Activated CD4-positive, alpha-beta T cell treated with anti-CD3 and anti-CD28 coated beads for 24 hours (primary cell): ENCODE measurements at places on chromosomes 16 and 17.
A peak's percentile ranks its signal among the peaks of the same experiment; 100 is the strongest.

- DNase-seq, result no peak
Measured at GRCh38 chr16:55663225-55663624, 7.4 kb downstream of the SLC6A2 start.

- DNase-seq, result no peak
Measured at GRCh38 chr17:2468270-2468669, 43.4 kb downstream of the METTL16 start.

DNA sequence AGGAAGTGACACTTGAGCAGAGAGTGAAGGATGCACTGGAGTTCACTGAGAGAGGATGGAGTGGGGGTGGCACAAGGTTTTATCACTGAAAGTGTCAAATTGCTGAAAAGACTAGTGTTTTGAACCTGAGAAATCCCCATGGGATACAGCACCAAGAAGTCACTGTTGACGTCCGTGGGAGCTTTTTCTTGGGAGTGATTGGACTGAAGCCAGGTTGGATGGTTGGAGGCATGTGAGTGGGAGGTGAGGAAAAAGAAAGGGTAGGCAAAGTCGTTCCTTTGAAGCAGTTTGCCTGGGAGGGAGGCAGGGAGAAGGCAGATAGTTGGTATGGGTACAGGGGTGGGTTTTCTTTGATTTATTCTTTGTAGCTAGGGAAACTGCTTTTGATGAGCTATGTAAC, 39.9 kb upstream of the SDK2 start:
- no peak for DNase-seq

GRCh38 chr17:43118679-43119615, 6.2 kb downstream of the BRCA1 start:
- DNase-seq, result no peak

- no peak for DNase-seq
Measured at GRCh38 chr17:60586288-60586974, 13.6 kb upstream of the PPM1D start.

GRCh38 chr17:38667099-38667786, 7.5 kb downstream of the EPOP start:
- no peak for DNase-seq

GRCh38 chr17:55859301-55859795, 108.5 kb downstream of the PCTP start:
- DNase-seq, result no peak

DNA sequence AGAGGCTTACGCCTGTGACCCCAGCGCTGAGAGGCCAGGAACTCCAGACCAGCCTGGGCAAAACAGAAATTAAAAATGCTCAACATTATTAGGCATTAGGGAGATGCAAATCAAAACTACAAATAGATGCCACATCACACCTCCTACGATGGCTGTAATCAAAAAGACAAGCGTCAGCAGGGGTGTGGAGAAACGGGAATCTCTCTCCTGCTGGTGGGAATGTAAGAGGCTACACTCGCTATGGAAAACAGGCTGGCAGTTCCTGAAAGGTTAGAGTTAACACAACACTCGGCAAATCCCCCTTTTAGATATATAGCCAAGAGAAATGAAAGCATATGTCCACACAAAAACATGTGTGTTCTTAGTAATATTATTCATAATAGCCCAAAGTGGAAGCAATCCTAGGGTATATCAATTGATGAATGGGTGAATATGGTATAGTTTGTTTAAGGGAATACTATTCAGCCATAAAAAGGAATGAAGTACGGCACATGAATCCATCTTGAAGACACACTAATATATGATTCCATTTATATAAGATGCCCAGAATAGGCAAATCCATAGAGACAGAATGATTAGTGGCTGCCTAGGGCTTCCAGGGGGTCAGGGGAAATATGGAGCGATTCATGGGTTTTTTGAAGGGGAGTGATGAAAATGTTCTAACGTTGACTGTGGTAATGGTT, 1.8 kb upstream of the NPRL3 start:
- DNase-seq, result no peak

- DNase-seq, result no peak
Measured at GRCh38 chr16:19135201-19135842, 21.6 kb downstream of the ITPRIPL2 start.

DNA sequence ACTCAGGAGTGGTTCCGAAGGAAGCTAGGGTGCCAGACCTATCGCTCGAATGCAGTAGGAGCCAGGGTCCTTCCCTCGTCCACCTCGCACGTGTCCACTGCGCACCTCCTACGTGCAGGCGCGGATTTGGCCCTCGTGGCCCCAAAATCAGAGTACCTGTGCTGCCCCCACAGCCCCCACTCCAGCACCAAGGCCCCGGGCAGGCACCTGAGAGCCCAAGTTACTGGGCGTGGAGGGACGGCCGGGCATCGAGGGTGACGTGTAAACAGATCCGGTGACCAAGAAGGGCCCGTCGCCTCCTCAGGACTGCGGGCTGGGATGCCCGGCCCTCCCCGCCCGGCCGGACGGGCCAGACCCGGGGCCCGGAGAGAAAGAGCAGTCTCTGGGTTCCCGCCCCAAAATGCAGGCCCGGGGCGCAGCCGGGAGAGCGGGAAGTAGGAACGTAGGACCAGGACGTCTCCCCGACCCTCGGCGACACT, 492 bp downstream of the SLC25A39 start:
- no peak for DNase-seq

GRCh38 chr17:79317916-79318315, 243.3 kb downstream of the ENGASE start:
- no peak for DNase-seq

DNA sequence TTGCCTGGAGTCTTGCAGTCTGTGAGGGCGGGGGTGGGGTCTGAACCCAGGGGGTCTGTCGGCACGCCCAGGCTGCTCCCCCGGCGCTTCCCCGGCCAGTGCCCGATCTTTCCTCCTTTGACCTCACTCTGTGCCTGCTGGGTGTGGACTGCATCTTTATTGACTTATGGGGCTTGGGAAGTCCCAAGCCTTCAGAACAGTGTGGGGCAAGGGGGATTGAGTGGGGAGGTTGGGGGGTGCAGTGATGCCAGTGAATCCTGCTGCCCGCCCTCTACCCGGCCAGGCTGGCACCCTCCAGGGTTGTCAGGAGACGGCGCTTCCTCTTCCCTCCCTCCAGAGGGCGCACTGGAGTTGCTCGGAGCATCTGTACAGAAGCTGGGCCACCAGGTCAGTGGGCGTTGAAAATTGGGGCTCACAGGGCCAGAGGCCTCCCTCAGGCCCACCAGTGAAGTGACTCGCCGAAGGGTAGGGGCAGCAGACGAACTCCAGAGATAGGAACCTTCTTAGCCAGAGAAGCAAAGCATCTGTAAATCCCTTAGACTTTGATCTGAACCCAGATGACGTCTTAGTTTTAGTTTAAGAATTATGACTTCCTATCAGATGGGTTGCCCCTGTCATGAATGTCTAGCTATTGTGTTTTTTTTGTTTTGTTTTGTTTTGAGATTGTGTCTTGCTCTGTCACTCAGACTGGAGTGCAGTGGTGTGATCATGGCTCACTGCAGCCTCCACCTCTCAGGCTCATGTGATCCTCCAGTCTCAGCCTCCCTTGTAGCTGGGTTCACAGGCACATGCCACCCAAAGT, 184.8 kb upstream of the CIBAR2 start:
- peak; percentile 33 for DNase-seq

DNA sequence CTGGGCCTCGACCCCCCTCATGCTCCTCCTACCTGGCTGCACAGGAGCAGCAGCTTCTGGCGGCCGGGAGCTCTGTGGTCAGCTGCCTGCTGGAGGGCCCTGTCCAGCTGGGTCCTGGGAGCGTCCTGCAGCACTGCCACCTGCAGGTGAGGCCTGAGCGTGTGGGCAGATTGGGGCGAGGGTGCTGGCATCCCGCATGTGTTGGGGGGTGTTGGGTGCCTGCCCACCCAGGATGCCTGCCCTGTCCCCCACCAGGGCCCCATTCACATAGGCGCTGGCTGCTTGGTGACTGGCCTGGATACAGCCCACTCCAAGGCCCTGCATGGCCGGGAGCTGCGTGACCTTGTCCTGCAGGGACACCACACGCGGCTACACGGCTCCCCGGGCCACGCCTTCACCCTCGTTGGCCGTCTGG, 16.5 kb downstream of the FCSK start:
- no peak for DNase-seq

GRCh38 chr17:38809828-38810227, 10.5 kb upstream of the PIP4K2B start:
- no peak for DNase-seq

GRCh38 chr17:65799454-65799853, 238.0 kb upstream of the AXIN2 start:
- no peak for DNase-seq

DNA sequence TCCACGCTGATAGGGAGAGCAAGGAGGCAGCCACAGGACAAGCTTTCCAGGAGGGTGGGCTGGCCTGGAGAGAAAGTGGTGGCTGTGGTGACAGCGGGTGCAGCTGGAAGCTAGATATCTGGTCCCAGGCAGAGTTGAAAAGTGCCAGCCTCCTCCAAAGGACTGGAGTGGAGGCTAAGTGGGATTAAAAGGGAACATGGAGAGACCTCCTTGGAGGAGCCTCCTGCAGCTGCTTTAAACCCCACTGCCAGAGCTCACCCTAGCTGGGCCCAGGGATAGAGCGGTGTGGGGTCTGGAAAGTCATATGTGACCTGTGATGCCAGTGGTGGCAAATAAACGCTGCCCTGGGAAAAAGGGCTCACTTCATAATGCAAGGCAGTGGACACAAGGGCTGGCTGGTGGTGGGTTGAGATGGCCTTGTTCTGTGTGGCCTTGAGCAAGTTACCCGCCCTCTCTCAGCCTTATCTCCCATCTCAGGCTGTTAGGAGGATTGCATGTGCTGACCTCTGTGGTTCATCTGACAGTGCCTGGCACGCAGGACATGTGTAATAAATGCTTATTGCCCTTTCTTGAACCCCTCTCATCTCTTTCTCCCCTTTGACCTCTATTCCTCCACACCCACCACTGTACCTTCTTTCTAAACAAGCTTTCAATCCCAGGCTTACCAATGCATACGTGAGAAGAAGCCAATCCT, 61.0 kb upstream of the LGALS9 start:
- DNase-seq, result no peak

- no peak for DNase-seq
Measured at GRCh38 chr16:29148131-29148691, 163.4 kb downstream of the LAT start.

- DNase-seq, result no peak
Measured at GRCh38 chr16:80682421-80683070, 121.9 kb downstream of the CDYL2 start.

GRCh38 chr16:81729451-81729850, 49.6 kb upstream of the PLCG2 start:
- DNase-seq, result no peak
